ENCODE measurements at places on chromosomes 11 and 22.
A peak's percentile ranks its signal among the peaks of the same experiment; 100 is the strongest.

DNA sequence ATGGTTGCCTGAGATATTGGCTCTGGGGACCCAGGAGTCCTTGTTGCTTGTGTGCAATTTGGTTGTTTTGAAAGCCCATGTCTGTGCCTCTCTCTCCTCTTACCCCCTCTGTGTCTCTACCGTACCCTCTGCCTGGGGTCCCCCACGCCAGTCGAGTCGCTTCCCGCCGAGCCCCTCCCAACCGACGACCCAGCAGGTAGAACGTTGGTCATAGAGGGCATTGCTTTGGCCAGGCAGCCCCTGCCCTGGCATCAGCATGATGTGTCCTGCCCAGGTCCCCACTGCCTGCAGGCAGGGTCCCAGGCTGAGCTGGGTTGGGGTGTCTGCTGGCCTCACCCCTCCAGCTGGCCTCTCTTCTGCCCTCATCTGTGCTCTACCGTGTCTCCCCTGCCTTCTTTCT is 35.0 kb downstream of the TREH start:
- DNase-seq: no peak

GRCh38 chr11:130068546-130068985 is 1.1 kb upstream of the APLP2 start:
- no peak for DNase-seq

DNA sequence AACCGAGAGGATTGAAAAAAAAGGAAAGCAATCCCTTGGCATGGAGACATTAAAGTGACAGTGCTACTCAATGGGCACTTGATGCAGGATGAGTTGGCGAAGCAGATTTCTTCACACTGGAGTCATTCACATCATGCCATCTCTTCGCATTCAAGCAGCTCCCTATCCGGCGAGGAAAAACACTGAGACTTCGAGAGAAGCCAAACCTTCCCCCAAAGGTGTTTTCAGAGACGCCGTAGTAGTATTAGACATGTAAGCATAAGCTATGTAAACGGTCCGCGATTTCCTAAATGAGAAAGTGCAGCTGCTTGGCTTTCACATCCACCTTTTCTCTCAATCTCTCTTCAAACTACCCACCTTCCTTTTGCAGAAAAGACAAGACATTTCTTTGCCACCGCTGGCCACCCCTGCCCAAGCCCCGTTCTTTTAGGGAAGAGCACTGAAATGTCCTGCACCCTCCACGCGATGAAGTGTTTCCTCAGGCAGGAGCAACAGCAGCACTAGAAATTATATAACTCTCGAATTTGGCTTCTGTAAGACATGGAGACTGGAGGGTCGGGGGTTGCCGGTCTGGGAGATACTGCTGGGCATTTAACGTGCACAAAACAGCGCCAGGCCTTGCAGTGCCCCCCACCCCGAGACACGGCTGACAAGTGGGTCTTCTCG is at the start of gene DLG2:
DLG2 (minus strand) TSS at position 13 of the 666 bp plus-strand sequence.
- DNase-seq: peak; percentile 76

- peak; percentile 90 for DNase-seq
Observed at GRCh38 chr11:2444821-2445745, at the start of gene KCNQ1. TSS of gene KCNQ1 (plus strand) at chr11:2445008. CDS start at chr11:2445099, 91 bp downstream.

DNA sequence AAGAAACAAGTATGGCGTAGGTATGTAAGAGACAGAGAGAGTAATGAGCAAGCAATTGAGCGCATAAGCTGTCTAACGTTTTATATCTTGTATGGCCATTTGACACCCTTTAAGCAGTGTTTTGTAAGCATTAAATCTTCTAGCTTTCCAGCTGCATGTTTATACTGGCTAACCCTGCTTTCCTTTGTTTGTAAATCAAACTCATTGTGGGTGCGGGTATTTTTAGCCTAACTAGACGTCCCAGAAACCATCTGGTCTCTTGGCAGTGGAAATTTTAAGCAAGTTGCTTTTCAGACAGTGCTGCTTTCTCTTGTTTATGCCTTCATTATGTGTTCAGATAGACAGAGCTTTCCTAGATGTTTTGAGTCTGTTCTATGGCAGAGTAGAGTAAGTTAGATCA is 73.5 kb downstream of the RNF169 start:
- no peak for DNase-seq
